ENCODE measurements at places on chromosomes 3 and 15. TPM values are rescaled to one million over a fixed set of nuclear protein-coding genes. Genes with fewer than 3 reads are reported as not detected.

The GOLGA6D gene
- not detected for total RNA-seq

The TNNC1 gene
- 1.5 TPM for total RNA-seq

The CAMK2N2 gene
- total RNA-seq, result 1.6 TPM

The NT5DC2 gene
- total RNA-seq, result 81.1 TPM

The ADPRH gene
- 2.7 TPM for total RNA-seq

The FRMD5 gene
- 2.9 TPM for total RNA-seq

The ACAN gene
- total RNA-seq, result 0.90 TPM

The MST1R gene
- total RNA-seq, result 8.3 TPM

The PARP16 gene
- total RNA-seq, result 11.4 TPM

The SH3GL3 gene
- total RNA-seq, result 0.85 TPM

The NPAP1 gene
- not detected for total RNA-seq

The GABRR3 gene
- not detected for total RNA-seq
